ENCODE measurements at places on chromosomes 5 and 9.

DNA sequence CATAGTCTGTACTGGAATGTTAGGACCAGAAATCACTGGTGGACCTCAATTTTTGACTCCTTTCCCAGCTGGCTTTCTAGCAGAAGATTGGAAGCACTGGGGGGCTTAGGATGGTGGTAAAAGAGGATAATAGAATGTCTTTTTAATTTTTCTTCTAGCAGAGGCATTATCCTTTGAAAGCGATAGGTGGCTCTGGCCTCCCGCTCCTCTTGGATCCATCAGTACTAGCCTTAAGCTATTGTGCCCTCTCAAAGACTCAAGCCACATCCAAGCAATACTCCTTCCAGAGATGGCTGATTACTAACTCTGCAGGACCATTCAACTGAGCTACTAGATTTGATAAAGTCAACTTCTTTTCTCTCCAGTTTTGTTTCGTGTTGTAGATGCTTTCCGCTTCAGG lies 610.6 kb downstream of the CDH12 start:
- no peak for DNase-seq

- DNase-seq = no peak
These were observed 189.7 kb downstream of the CSNK1G3 start for GRCh38 chr5:123701511-123702200.

DNA sequence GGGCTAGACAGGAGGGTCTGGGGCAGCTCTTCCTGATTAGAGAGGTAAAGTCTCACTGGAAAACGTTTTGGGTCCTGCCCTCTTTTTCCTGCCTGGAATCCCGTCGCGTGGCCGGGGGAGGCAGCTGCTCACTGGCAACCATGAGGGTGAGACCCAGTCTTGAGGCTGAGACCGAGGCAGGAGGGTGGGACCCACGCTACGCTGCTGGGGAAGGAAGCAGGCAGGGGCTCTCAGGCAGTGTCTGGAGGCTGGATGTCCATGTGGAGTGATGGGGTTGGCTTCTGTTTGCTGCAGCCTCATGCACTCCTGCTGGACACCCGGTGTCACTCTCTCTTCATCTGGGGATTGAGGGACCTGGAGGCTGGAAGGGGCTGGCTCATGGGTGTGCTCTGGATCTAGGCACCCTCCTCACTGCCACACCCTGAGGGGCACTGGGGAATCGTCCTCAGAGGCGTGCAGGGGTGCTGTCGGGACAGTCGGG lies 11.3 kb upstream of the SLC2A6 start:
- DNase-seq = no peak

- no peak for DNase-seq
These were observed 147.8 kb downstream of the CACNA1B start for GRCh38 chr9:138025417-138025816.

DNA sequence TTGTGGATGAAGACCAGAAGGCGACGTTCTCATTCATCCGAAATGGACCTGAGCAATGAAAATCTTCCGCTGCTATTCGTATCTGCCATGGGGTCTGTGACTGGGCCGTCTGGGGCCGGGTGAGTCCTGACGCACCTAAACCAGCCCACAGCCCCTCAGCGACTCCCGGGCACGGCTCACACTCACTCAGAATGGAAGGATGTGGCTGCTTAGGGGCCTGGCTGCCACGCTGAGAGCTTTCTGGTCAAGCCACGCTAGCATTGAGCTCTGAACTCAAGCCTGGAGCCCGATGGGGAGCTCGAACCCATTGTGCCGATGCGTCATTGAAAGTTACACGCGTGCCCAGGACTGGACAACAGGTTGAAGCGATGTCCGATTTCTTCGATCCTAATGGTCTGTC lies 97.8 kb downstream of the MRPL36 start:
- DNase-seq = no peak

DNA sequence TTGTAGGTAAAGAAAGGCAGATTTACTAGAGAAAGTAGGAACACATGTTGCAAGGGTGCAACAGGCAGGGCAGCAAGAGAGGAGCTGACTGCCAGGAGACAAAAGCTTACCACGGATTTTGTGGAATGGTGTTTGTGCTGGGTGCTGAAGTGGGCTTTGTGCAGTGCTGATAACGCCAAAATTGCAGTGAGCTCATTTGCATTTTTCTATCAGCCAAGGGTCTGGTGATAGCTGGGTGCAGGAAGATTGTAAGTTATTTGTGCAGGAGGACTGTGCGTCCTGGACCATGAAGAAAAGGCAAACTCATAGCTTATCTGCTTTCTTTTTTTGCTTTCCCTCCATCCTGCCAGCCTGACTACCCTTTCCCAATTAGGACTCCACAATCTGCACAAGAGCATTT lies 13.6 kb downstream of the CTSL start:
- DNase-seq = no peak

- no peak for DNase-seq
These were observed 204.8 kb downstream of the HCN1 start for GRCh38 chr5:45491368-45491767.

DNA sequence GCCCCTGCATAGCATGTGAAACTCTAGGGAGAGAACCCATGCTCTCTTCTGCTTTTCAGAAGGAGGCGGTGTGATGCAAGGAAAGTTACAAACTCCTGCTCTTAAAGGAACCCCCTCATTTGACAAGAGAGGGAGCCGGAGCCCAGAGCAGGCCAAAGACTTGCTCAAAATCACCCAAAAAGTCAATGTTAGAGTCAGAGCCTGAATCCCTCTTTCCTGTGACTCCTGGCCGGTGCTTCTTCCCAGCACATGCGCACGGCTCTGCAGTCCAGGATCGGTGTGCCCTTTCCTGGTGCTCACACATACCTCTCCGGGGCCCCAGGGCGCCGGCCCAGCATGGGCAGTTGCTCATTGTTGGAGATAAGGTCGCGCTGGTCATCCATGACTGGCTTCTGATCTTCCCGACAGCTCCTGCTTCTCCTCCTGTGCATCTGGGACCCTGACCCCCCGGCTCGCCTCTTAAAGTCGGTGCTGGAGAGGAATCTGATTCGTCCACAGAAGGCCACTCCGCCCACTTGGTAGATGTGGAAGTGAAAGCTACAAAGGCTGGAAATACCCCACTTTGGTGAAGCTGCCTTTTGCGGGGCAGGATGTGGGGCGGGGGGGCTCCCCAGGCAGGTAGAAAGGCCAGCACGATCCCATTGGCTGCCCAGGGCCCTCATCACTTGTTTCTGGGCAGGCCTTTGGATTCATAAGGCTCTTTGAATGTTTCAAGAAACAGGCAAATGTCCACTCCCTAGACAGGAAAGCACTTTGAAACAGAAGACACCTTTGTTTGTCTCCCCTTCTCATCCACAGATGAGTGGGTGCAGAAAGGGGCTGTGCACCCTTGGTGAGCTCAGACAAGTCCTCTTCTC lies at the start of gene CD74:
Gene CD74, minus strand, starts transcription at position 592 of the 857 bp plus-strand sequence. Its CDS starts 161 bp downstream, at position 431.
- DNase-seq = no peak

GRCh38 chr9:125701351-125701750 lies 5.7 kb downstream of the MAPKAP1 start:
- DNase-seq = no peak

- no peak for DNase-seq
These were observed 33.9 kb downstream of the NR4A3 start for GRCh38 chr9:99855467-99856176.

DNA sequence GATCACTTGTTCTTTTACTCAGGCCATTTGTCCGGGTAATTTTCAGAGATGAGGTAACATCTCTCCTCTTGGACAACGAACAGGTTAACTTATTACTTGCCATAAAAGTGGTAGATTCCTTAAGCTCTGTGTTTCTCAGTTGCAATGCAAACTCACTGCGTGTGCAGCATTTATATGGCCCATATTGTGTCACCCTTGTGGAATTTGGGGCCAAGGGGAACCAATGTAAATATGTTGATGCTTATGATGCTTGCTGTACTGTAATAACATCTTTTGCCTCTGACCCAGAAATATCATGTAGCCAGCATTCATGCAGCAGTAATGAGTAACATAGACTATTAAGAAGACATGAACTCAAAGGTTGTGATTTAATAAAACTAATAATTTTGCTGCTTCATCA lies 175.8 kb downstream of the ADAMTS6 start:
- no peak for DNase-seq

DNA sequence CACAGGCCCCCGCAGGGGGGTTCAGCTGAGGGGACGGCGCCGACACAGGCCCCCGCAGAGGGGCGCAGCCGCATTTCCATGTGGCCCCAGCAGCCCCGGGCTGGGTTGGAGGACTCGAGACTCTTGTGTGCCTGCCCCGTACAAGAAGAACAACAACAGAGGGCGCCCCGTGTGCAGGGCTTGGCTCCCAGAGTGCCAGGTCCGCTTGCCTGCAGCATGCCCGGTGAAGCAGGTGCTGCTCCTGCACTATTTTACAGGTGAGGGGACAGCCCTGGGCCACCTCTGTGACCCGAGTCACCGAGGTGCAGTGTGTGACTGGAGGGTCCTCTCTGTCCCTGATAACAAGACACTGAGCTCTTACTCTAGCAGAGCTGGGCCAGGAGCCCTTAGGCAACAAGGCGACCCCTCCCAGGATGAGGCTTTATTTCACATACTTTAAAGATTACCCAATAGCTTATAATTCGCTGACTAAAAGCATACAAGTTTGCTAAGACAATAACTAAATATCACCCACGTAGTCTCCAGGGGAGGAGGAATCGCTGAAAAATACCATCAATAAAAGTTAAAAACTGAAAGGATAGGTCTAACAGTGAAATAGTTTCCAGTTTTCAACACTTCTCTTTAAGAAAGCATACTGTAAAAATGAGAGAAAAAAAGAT lies 41.7 kb upstream of the SLC9A3 start:
- no peak for DNase-seq

DNA sequence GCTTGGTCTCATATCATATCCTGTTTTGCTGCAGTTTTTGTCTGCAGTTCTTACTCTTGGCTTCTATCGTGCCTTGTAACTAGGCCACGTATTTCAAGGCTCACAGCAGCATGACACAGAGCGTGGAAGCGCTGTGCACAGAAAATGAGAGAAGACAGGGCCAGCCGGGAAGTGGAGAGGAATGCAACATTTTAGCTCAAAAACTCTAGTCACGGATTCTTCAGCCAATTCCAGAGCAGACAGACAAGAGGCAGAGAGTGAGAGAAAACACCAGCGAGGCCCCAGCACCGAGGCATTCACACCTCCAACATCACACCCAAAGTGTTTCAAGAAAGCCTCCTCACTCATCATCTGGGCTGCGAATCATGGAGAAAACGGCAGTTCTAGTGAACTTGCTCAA lies 160.8 kb downstream of the DNAH5 start:
- DNase-seq = no peak

DNA sequence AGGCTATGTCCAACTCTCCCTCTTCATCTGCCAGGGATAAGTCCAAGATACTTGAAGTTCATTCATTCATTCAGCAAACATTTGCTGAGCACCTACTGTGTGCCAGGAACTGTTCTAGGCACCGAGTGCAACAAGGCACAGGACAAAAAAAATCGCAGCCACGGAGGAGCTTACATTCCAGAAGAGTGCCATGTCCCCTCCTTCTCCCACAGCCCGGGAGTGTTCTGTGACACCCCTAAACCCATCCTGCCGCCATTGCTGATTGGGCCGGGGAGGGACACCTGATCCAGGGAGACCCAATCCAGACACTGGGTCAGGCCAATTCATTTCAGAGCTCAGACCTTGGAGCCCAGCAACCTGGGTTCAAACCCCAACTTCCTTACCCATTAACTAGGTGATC lies 58.1 kb upstream of the NEURL1B start:
- no peak for DNase-seq

DNA sequence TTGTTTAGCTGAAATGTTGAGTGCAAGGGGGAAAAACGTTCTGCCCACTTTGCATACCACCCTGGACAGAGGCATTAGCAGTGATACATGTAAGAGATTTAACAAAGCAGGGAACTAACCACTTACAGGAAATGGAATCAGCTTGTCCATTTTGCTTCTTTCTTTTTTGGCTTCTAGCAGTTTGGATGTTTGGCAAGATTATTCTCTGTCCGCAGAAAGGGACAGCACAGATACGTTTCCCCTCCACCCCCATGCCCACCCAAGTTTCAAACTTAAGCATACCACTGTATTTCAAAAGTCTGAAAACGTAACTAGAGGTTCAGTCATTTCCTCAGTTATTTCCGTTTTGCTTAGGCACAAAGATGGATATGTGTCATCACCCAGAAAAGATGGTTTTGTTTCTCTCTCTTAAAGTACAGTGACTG lies 118.4 kb downstream of the GDNF start:
- DNase-seq = no peak

GRCh38 chr5:177133853-177134696 lies 502 bp downstream of the NSD1 start:
- no peak for DNase-seq

- no peak for DNase-seq
These were observed 92.6 kb downstream of the PAX5 start for GRCh38 chr9:36941441-36941840.

DNA sequence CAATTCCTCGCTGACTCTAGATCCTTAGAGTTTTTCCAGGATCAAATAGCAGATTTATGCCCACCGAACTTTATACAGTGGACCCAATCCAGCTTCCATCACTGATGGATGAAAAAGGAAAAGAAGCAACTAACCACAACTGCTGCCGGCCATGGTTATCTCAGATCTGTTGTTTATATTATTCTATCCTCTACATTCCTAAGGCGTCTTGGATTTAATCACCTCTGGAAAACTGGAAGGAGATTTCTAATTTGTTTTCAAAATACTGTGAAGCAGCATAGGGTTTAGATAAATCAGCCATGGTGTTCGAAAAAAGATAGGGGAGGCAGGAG lies 663 bp upstream of the ZNF366 start:
- DNase-seq = no peak

- DNase-seq = no peak
These were observed 431.2 kb upstream of the GRAMD2B start for GRCh38 chr5:125992050-125992449.

DNA sequence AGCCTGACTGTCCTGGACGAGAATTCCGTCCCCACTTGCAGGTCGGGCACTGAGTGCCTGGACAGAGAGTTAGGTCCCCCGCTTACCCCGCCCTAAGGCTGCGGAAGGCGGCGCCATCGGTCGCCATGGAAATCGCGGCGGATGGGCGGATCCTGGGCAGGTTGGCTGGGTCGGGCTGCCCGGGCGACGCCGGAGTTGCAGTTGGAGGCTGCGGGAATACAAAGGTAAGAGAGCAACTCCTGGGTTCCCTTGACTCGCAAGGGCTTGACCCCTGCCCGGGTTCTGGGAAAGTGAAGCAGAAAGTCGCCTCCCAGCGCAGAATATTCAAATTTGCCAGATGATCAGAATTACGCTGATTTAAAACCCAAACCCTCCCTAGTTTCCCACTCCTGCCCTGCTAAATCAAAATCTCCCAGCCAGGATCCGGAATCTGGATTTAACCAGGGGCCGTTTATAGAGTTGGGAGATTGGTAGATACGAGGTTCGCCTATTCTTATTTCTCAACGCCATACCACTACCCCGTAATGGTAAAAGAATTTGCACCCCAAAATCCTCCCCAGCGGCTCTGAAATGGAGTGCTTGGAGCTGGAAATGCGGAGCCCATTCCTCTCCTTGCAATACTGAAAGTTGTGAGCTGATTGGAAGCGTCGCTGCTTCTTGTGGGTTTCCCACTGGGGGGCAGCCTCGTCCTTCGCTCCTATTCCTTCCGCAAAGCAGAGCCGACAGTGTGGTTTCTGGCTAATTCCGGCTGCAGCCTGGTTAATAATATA lies 156.4 kb upstream of the RASEF start:
- peak; percentile 27 for DNase-seq

GRCh38 chr5:77627869-77628674 lies 10.4 kb downstream of the OTP start:
- DNase-seq = no peak

- peak; percentile 39 for DNase-seq
These were observed 85.1 kb downstream of the FGF1 start for GRCh38 chr5:142600611-142601358.

Measured in SHP77 (cell line).